RPMI7951 (cell line): ENCODE measurements at places on chromosomes 7 and 10. TPM values are rescaled to one million over a fixed set of nuclear protein-coding genes. Genes with fewer than 3 reads are reported as not detected.

GRCh38 chr7:127901895-127902703 is 129.1 kb downstream of the LRRC4 start:
- DNase-seq = peak; percentile 3

- no peak for DNase-seq
These were observed 346.6 kb upstream of the MGMT start for GRCh38 chr10:129120441-129120840.

DNA sequence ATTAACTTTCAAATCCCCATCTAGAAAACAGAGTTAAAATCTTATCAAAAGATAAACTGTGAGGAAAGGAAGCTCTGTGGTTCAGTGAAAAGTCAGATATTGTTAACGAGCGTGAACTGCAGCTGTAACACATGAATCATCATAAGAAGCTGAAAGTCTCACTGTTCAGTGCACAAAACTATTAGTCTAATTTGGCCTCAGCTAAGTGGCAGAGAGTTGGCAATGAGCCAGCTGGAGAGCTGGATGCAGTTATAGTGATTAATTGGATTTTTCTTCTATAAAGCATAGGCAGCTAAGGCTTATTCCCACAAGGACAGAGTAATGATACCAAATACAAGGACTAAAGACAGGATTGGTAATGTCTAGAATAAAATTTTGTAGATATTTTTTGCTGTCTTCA is 101.1 kb upstream of the ABCB5 start:
- DNase-seq = peak; percentile 84

- no peak for DNase-seq
These were observed 49.7 kb upstream of the HECTD2 start for GRCh38 chr10:91360461-91360860.

- no peak for DNase-seq
These were observed 38.2 kb upstream of the CYP2C18 start for GRCh38 chr10:94645285-94645684.

GRCh38 chr7:67566101-67566500 is 569.5 kb downstream of the TYW1 start:
- no peak for DNase-seq

- no peak for DNase-seq
These were observed 220.2 kb upstream of the CELF2 start for GRCh38 chr10:10797513-10797912.

GRCh38 chr10:7833210-7833609 is 14.9 kb downstream of the TAF3 start:
- DNase-seq = no peak

DNA sequence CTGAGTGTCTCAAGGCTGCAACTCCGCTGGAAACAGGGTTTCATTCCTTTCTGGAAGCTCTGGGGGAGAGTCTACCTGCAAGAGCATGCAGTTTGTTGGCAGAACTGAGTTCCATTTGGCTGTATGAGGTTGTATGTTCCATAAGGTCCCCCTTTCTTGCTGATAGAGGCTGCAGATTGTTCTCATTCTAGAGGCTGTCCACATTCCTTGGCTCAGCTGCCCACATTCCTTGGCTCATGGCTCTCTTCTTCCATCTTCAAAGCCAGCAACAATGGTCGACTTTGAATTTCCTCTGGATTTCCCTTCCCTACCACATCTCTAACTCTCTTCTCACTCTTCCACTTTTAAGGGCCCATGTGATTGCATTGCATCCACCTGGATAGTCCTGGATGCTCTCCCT is 147.3 kb upstream of the CDCA7L start:
- peak; percentile 21 for DNase-seq

- DNase-seq = no peak
These were observed 50.2 kb downstream of the ELFN1 start for GRCh38 chr7:1720326-1720725.

- DNase-seq = no peak
These were observed 17.2 kb upstream of the GIMAP8 start for GRCh38 chr7:150432915-150433892.

DNA sequence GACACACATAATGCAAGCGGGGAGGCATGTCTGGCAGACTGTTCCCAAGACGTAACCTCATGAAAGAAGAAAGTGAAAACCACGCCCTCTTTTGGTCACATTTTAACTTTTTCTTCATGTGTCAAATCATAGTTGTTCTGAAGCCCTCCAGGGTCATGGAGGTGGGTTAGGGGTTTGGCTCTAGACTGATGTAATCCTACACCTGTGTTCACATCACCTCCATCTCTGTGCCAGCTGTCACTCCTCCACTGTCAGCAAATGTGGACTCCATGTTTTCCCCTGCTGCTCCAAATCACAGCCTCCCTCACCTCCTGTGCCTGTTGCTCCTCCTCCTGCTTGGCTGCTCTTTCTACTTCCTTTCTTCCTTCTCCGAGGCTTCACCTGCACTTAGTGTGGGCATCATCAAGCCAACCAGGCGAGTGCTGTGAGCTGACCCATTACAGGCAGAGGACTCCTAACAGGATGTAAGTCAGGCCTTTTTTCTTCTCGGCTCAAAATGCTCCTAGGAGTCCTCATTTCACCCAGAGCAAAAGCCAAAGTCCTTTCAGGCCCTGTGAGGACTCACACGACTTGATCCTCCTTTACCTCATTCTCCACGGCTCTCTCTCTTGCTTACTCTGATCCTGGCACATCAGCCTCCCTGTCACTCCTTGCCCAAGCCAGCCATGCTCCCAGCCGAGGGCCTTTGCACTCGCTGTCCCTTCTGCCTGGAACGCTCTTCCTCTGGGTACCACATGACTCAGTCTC is 66.4 kb upstream of the IFRD1 start:
- peak; percentile 12 for DNase-seq

- no peak for DNase-seq
These were observed 14.4 kb downstream of the SCIN start for GRCh38 chr7:12584930-12585329.

DNA sequence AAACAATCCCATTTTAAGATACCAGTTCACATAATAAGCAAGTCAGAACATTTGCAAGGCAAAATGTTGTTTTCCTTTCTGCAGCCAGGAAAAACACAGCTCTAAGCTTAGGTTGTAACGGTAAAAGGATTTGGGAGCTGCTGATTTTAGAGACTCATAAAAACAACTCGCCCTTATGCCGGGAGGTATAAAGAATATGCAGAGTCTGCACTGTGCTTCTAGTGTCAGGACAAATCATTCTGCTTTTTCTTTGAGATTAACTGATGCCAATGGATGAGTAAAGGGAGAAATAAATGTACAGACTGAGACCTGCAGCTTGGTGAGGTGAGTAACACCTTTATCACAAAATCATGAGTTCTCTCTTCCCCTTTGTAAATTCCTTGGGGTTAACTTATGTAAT is 2.0 kb upstream of the SFR1 start:
- no peak for DNase-seq

DNA sequence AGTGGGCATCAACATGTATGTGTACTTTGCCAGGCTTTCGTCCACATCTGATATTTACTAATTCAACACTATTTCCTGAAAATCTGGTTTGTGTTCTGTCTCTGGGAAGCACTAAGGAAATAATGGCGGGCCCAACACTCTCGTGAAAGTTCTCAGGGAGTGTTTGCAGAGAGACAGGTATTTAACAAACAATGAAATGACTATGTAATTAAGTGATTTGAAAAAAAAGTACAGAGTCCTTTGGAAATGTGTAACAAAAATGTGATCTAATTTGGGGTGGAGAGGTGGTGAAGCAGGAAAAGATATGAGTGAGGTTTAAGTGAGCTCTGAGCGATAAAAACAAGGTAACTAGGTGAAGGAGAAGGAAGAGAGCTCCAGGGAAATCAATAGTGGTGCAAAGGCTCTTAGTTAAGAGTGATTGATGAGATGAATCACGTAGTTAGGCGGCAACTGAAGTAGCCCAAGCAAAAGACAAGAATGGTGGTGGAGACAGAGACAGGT is 95.3 kb upstream of the DNAJB12 start:
- no peak for DNase-seq

- peak; percentile 31 for DNase-seq
These were observed 40.2 kb upstream of the IFRD1 start for GRCh38 chr7:112410092-112410491.

DNA sequence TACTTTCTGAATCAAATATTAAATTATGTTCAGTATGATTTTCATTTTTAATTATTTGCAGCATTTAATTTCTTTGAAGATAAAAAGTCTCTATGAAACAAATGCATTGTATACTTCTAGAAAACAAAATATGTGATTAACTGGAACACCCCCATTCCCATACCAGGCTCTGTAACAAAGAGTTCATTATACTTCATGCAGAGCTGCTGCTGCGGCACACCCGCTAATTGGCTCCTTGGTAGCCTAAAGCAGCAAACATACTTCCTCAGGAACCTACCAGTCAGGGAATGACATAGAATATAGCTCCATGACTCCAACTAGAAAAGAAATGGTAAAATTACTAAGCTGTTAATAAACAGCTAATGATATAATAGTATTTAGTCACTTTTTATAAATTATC is 19.3 kb downstream of the RAB11FIP2 start:
- DNase-seq = peak; percentile 11

GRCh38 chr10:122487174-122487765 is 25.9 kb downstream of the HTRA1 start:
- no peak for DNase-seq

GRCh38 chr10:6843481-6843881 is 263.4 kb upstream of the PRKCQ start:
- no peak for DNase-seq

DNA sequence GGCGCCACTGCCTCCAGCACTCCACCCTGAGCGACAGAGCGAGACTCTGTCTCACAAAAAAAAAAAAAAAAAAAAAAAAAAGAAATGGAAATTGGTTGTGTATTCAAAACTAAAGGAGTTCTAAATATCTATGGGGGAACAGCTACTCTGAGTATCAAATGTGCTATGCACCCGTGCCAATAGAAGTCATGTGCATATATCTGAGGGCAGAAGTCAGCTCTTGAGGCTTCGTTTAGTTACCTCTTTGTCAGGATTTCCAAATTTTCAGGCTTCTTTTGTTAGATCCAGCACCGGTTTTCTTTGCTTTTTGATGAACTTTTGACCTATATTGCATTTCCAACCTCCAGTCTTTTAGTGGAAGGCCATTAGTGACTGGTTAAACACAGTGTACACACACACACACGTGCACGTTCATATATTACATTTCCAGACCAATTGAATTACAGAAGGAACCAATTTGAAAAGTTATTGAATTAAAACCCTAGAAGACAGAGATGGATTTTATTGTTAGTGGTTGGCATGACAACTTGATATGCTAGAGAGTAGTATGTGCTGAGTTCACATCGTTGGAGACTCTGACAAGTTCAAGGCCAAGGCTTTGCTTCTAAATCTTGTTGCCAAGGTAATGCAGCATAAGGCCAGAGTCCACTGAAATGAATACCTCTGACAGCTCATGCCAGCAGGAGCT is 33.1 kb upstream of the ADD3 start:
- no peak for DNase-seq

GRCh38 chr10:9858816-9859215 is 1158.9 kb upstream of the CELF2 start:
- no peak for DNase-seq

DNA sequence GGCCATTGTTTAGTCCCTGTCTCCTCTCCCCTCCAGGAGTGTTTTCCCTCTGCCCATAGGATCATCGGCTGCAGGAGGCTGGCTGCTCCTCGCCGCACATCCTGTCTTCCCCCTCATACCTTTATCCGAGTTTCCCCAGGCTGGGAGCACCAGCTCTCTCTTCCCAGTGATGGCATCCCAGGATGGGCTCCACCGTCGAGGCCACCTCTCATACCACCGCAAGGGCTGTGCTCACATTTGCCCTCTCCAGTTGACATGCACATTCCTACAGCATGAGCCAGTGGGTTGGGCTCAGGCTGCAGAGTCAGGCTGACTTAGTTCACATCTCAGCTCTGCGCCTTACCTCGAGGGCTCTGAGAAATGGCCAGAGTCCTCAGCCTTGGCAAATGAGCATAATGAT is 12.1 kb downstream of the HKDC1 start:
- DNase-seq = peak; percentile 84

GRCh38 chr7:99499371-99499720 is 735 bp downstream of the ZNF394 start:
- DNase-seq = no peak

- peak; percentile 7 for DNase-seq
These were observed 177.6 kb downstream of the REEP3 start for GRCh38 chr10:63698787-63699150.

GRCh38 chr10:13393640-13394039 is 45.5 kb upstream of the SEPHS1 start:
- no peak for DNase-seq

GRCh38 chr7:85471740-85472139 is 284.9 kb upstream of the SEMA3D start:
- DNase-seq = peak; percentile 67

DNA sequence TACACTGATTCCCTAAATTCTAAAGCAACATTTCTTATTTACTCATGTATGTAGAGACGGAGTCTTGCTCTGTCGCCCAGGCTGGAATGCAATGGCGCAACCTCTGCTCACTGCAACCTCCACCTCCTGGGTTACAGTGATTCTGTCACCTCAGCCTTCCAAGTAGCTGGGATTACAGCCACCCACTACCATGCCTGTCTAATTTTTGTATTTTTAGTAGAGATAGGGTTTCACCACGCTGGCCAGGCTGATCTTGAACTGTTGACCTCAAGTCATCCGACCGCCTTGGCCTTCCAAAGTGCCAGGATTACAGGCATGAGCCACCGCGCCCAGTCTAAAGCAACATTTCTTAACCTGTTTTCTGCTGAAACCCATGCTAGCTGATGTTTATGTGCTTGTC is 227.6 kb upstream of the PLXDC2 start:
- DNase-seq = no peak

DNA sequence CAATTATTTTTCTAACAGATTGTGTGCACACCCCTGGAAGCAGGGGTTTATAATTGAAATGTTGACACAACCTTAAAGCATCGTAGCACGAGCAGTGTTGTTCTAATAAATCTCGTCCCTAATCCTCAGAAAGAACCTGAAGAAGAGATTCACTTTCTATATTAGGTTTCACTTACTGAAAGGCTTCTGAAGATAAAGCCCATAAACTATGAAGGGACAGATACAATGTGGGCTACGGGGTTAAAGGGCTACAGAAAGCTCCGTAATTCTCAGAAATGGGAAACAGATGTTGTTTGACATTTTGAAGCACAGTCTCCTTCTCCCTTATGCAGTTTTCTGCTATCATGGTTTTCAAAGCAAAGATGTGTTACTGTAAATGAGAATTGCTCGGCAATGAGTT is 479.6 kb downstream of the GATA3 start:
- peak; percentile 29 for DNase-seq

- no peak for DNase-seq
These were observed 96.7 kb upstream of the SLC25A13 start for GRCh38 chr7:96418581-96418980.

The FAM25G gene
- not detected in 2 replicates for total RNA-seq

The PON1 gene
- not detected in 2 replicates for total RNA-seq

The GIMAP5 gene
- total RNA-seq = 0.49 TPM in 1 of 2 replicates, not detected in the other

The NDUFA5 gene
- 78.8 and 102 TPM in 2 replicates for total RNA-seq

The GRB10 gene
- 44.9 and 51.7 TPM in 2 replicates for total RNA-seq

The LLCFC1 gene
- total RNA-seq = not detected in 2 replicates

The ARHGAP21 gene
- 60.6 and 76.3 TPM in 2 replicates for total RNA-seq

The MYH16 gene
- 1.1 and 1.2 TPM in 2 replicates for total RNA-seq

The TMEM213 gene
- not detected in 2 replicates for total RNA-seq

The ADRA2A gene
- 0.10 and 0.24 TPM in 2 replicates for total RNA-seq

The PLAC9 gene
- total RNA-seq = 0.78 and 1.2 TPM in 2 replicates

The CCDC3 gene
- total RNA-seq = 0.29 TPM in 1 of 2 replicates, not detected in the other
